ENCODE measurements at places on chromosomes 5 and 9.

DNA sequence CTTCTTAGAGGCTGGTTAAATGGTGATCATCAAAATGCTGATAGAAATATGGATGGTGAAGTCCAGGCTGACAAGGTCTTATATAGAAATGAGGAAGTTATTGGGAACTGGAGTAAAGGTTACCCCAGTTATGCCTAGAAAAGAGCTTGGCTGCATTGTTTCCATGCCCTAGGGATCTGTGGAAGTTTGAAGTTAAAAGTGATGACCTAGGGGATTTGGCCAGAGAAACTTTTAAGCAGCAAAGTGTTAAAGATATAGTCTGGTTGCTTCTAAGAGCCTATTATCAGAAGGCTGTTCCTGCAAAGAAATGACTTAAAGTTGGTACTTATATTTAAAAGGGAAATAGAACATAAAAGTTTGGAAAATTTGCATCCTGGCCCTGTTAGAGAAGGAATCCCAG, 200.3 kb downstream of the ICE1 start:
- no peak for DNase-seq

DNA sequence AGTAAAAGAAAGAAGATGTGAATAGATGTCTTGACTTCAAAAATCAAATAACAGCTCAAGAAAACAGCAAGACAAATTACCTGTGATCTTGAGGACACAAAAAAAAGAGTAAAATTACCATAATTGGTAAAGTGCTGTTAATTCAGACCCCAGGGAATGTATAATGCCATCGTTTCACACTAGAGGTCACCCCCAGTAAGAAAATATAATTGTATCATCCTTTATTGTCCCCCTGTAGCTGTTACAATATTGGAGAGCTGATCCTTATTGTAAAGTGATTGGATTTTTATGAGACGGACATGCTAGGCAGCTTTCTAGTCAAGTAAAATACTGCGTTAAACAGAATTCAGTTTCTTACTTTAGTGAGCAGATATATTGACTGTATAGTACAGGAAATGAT, 377.0 kb downstream of the TLE1 start:
- no peak for DNase-seq

- no peak for DNase-seq
Measured at GRCh38 chr5:7397937-7398336, 2.0 kb downstream of the ADCY2 start.

- no peak for DNase-seq
Measured at GRCh38 chr9:98869866-98870265, 62.4 kb downstream of the GALNT12 start.

- DNase-seq, result no peak
Measured at GRCh38 chr5:773517-774264, 10.8 kb downstream of the ZDHHC11B start.

DNA sequence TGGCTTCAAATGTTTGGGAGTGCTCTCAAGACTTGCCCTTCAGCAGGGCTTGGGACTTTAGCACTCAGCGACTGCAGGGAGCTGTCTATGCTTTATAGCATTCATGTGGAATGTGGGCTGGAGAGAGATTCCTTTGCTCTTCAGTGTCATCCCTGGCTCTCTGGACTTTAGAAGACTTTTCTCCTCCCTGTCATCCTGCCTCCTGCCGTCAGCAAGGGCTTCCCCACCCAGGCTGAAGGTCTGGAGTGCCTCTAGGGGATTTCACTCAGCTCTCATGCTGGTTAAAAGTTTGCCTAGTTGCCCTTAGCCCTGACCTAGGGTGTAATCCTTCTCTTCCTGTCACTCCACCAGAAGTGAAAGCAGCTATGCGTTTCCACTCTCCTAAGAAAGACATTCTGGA, 210.9 kb downstream of the FRMD3 start:
- no peak for DNase-seq

DNA sequence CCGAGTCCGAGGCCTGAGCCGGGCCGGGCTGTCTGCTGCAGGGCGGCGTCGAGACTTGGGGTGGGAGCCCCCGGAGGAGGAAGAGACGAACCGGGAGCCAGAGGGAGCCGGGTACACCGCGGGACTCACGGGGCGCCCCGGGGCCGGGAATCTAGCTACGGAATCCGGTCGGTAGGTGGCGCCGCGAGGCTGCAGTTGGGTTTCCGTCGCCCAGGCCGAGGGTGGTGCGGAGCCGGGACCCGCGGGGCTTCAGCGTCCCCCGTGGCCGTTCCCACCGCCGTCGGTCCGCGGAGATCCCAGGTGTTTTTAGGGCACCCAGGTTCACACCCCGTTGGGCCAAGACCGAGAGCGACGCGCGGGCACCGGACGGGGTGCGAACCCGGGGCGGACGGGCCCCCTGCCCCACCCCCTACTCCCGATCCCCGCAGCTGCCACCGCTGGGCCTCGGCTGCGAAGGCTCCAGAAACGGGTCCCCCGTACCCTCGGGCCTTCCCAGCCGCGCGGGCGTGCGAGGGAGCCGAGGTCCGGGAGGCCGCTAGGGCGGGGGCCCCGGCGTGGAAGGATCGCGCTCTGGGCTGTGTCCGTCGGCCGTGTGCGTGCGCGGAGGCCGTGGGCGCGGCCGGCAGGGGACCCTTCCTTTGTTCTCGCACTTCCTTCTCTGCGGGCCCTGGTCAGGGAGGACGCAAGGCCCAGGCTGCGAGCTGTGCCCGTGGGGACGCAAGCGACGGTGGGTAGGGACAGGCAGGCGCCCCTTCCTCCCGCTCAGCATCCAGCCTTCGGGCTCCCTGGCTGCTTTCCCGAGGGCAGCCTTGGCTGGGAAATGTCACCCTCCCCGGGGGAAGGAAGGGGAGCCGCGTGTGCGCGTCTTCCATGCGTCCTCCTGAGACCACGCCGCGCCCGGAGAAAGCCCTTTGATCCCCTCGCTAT, 146.6 kb downstream of the GAPVD1 start:
- peak; percentile 86 for DNase-seq

- no peak for DNase-seq
Measured at GRCh38 chr5:8418049-8418426, 549.1 kb downstream of the MTRR start.

Measured in LoVo (cell line).